ENCODE measurements at places on chromosomes 7 and 10. TPM values are rescaled to one million over a fixed set of nuclear protein-coding genes. Genes with fewer than 3 reads are reported as not detected.

NAT16 gene
- total RNA-seq: not detected

VWA2 gene
- total RNA-seq: not detected

AS3MT gene
- 29.0 TPM for total RNA-seq

ARHGEF5 gene
- total RNA-seq: 0.96 TPM

GDF10 gene
- 0.36 TPM for total RNA-seq

- DNase-seq: no peak
These were observed 90.5 kb upstream of the GSDME start for GRCh38 chr7:24847754-24848153.

GRCh38 chr7:132742189-132742612, 165.9 kb upstream of the PLXNA4 start:
- DNase-seq: peak; percentile 44

- no peak for DNase-seq
These were observed 48.1 kb downstream of the EGFR start for GRCh38 chr7:55066938-55067337.

- no peak for DNase-seq
These were observed 229.3 kb upstream of the KMT2E start for GRCh38 chr7:104784686-104785085.

DNA sequence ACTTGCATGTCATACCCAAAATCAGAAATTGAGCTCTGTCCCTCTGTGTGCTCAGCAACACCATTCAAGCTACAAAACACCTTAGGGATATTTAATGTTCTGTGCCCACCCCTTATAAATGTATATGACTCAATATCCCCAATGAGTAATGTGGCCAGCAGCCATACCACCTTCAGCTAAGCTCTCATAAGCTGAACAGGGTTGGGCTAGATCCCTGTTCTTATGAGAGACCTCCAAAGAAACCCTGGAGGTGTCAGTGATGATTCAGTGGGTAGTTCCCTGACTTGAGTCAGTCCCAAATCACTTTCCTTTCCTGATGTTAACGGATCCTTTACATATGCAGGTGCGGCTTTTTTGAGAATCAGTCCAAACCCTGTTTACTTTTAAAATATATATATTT, 253.8 kb downstream of the CREB5 start:
- no peak for DNase-seq

DNA sequence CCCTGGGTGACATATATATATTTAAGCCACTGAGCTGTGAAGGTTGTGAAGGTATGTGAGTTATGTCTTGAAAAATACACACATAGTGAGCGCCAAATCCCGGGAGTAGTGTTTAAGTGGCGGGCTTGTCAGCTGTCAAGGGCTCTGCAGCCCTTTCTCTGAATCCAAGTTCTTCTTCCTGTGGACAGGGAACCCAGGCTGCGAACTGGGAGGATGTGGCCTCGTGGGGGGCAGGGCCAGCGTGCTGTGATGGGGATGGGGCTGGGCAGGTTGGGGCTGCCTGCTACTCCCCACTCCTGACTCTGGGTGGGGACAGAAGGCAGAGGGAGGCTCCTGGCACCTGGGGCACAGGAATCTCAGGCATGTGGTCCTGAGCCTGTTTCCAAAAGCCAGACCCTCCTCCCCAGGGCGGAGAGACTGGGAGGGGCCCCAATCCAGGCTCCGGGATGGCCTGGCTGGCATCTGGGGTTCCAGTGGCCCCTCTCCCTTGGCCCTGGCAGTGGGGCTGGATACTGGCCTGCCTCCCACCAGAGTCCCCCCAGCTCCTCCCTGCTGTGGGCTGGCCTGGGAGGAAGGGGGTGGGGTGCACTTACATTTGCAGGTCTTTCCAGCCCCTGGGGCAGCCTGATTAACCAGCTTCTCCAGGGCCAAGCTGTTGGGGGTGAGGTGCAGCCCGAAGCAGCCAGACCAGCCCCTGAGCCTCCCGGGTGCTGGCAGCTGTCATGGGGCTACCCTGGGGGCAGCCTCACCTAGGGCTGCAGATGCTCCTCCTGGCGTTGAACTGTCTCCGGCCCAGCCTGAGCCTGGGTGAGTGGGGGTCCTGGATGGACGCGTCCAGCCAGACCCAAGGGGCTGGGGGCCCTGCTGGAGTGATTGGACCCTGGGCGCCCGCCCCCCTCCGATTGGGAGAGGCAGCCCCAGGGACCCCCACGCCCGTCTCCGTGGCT, at the start of gene UPK3B:
Gene UPK3B (plus strand): TSS at position 622 of the 947 bp plus-strand sequence. CDS start 101 bp downstream, at position 723.
- no peak for DNase-seq

DNA sequence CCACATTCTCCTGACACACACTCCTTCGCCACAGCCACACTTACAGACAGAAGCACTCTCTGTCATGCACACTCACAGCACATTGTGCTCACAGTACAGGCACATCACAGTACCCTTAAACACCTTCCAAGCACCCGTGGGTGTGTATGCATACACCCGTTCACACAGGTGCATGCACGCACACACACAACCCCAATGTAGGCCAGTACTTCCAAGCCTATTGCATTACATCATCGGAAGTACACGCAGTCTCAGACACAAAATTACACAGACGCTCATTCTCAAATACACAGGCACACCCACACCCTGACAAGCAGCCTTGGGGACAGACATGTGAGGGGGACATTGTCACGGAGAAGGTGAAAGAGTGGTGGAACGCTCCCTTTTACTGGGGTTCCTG, 11.1 kb downstream of the KAZALD1 start:
- DNase-seq: no peak

GRCh38 chr7:4111166-4111565, 570.9 kb upstream of the FOXK1 start:
- no peak for DNase-seq

DNA sequence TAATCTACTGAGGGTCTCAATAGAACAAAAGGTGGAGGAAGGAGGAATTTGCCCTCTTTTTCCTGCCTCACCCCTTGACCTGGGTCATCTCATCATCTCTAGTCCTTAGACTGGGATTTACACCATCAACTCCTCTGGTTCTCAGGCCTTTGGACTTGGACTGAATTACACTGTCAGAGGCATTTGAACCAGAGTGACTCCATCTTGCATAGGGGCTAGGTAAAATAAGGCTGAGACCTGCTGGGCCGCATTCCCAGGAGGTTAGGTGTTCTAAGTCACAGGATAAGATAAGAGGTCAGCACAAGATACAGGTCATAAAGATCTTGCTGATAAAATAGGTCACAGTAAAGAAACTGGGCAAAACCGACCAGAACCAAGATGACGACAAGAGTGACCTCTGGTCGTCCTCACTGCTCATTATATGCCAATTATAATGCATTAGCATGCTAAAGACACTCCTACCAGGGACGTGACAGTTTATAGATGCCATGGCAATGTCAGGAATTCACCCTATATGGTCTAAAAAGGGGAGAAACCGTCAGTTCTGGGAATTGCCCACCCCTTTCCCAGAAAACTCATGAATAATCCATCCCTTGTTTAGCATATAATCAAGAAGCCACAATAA, 84.0 kb downstream of the C1GALT1 start:
- DNase-seq: no peak

- no peak for DNase-seq
These were observed 6.7 kb downstream of the GNAI1 start for GRCh38 chr7:80141376-80141775.

DNA sequence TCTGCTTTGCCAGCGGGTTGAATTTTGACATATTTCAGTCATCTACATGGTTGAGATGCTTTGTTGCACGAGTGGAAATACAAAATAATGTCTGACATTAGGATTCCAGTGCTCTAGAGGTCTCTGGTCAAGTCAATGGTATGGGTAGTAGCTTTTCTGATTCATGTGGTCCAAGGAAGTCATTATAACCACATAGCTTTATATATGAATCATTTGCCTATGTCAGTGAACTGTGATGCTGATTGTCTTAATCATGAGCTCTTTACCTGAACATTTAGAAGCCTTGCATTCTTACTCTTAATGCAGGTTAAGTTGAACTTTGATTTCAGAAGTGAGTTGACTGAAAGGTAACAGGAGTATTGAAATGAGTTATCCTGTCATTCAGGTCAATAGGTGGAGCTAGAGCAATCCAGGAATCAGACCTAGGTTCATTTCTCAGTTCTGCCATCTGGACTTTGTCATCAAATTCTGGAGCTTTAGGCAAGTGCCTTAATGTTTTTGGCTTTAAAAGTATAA, 3.3 kb downstream of the MAPK8 start:
- DNase-seq: no peak

Measured in heart left ventricle (tissue), 16 donors.